Prostate gland (tissue), 2 donors: ENCODE measurements at places on chromosomes 5 and 9. TPM values are rescaled to one million over a fixed set of nuclear protein-coding genes. Genes with fewer than 3 reads are reported as not detected.

Gene KIF4B
- 1.0 TPM for total RNA-seq

Gene SAXO1
- total RNA-seq, result 6.1 TPM

Gene EIF4EBP3
- total RNA-seq, result 28.3 TPM

Gene KCNN2
- 15.3 TPM for total RNA-seq

Gene STPG3
- 4.2 TPM for total RNA-seq

Gene MTX3
- total RNA-seq, result 16.5 TPM

Gene DBH
- total RNA-seq, result not detected

Gene COL23A1
- 6.1 TPM for total RNA-seq

Gene TAF11L10
- total RNA-seq, result not detected

Gene C6
- total RNA-seq, result 4.6 TPM

Gene KIF27
- total RNA-seq, result 3.4 TPM

Gene GFI1B
- 0.85 TPM for total RNA-seq

Gene GFM2
- total RNA-seq, result 34.7 TPM

Gene SPRY4
- 7.5 TPM for total RNA-seq

Gene PIP5K1B
- total RNA-seq, result 1.6 TPM

Gene HMGCR
- 20.6 TPM for total RNA-seq

Gene OR1Q1
- not detected for total RNA-seq

Gene TEX48
- total RNA-seq, result not detected

Gene SPINK13
- not detected for total RNA-seq

Gene SEPTIN8
- 27.7 TPM for total RNA-seq

Gene PDLIM4
- 35.9 TPM for total RNA-seq

Gene ZNF782
- total RNA-seq, result 15.8 TPM

Gene PTGER4
- 22.0 TPM for total RNA-seq

Gene TRIM36
- 38.5 TPM for total RNA-seq

Gene ALAD
- total RNA-seq, result 59.8 TPM

Gene MEIKIN
- total RNA-seq, result not detected

Gene SPATA31A3
- not detected for total RNA-seq

Gene DOCK8
- total RNA-seq, result 24.6 TPM

Gene DMAC1
- total RNA-seq, result 22.5 TPM

Gene MSX2
- total RNA-seq, result 36.4 TPM

Gene SLC23A1
- 26.3 TPM for total RNA-seq

Gene PCDHGA3
- 18.2 TPM for total RNA-seq

Gene SPINK5
- total RNA-seq, result 3.7 TPM

Gene GAPT
- total RNA-seq, result 0.36 TPM

Gene NUTM2F
- 0.40 TPM for total RNA-seq

Gene ROPN1L
- total RNA-seq, result 34.9 TPM

Gene SNX24
- 13.3 TPM for total RNA-seq

Gene SLC45A2
- 0.09 TPM for total RNA-seq

Gene NME5
- total RNA-seq, result 6.6 TPM

Gene FAXDC2
- total RNA-seq, result 35.3 TPM

Gene SV2C
- total RNA-seq, result 0.96 TPM

Gene PCDHB15
- total RNA-seq, result 0.82 TPM

Gene CDK7
- 99.1 TPM for total RNA-seq

Gene TMCO6
- total RNA-seq, result 124 TPM

Gene AGXT2
- total RNA-seq, result not detected

Gene AQP3
- 327 TPM for total RNA-seq

Gene TXNDC8
- not detected for total RNA-seq

Gene RELL2
- 7.2 TPM for total RNA-seq

Gene IFNK
- not detected for total RNA-seq

Gene GABRA6
- total RNA-seq, result 6.1 TPM

Gene C5orf58
- not detected for total RNA-seq

Gene ADAMTS2
- 20.3 TPM for total RNA-seq

Gene NSA2
- total RNA-seq, result 130 TPM

Gene CSF1R
- total RNA-seq, result 11.0 TPM

Gene WWC1
- 45.3 TPM for total RNA-seq

Gene MEF2C
- total RNA-seq, result 44.0 TPM

Gene CLIC3
- total RNA-seq, result 6.7 TPM

Gene REEP2
- 4.1 TPM for total RNA-seq

Gene PSAT1
- 45.8 TPM for total RNA-seq
